ENCODE measurements at places on chromosomes 12 and 14.

- no peak for DNase-seq
Observed at GRCh38 chr12:109053382-109054123, 1.2 kb downstream of the USP30 start.

- DNase-seq = no peak
Observed at GRCh38 chr14:68409387-68409786, 383.5 kb downstream of the ZFP36L1 start.

DNA sequence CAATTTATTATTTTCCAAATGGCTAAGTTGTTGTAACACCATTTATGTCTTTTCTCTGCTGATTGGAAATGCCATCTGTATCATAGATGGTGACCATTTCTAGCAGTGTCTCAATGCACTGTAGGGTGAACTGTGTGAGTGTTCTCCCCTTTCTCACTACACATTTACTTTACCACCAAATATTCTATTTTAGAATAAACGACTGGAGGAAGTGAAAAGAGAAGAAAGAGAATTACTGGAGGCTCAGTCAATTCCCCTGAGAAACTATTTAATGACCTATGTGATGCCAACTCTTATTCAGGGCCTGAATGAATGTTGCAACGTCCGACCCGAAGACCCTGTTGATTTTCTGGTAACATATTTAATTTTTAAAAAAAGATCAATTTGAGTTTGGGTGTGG, 15.5 kb upstream of the PAPOLA start:
- DNase-seq = no peak

GRCh38 chr14:21268617-21269251, 508 bp downstream of the HNRNPC start:
- DNase-seq = peak; percentile 21

- no peak for DNase-seq
Observed at GRCh38 chr14:75162631-75163030, 13.8 kb downstream of the TMED10 start.

- no peak for DNase-seq
Observed at GRCh38 chr12:115273456-115273855, 589.5 kb upstream of the TBX3 start.

- peak; percentile 34 for DNase-seq
Observed at GRCh38 chr12:132593938-132594358, 16.4 kb downstream of the LRCOL1 start.

GRCh38 chr14:39145266-39145966, 24.7 kb downstream of the TRAPPC6B start:
- DNase-seq = no peak

DNA sequence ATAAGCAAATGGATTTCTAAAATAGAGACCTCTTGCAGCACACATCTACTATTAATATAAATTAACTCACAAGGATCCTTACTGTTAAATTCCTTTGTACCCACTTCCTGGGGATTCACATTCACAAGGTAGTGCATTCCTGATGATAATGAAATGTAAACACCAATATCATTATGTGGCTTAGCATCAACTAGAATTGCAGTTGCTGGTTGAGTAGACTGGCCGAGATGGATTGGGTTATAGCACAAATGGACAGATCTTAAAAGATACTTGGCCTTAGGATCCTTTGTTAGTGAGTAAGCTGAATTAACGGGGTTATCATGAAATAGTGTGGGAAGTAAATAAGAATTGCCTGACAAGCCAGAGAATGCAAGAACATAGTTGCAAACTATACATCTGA, 369.1 kb downstream of the AEBP2 start:
- DNase-seq = no peak

DNA sequence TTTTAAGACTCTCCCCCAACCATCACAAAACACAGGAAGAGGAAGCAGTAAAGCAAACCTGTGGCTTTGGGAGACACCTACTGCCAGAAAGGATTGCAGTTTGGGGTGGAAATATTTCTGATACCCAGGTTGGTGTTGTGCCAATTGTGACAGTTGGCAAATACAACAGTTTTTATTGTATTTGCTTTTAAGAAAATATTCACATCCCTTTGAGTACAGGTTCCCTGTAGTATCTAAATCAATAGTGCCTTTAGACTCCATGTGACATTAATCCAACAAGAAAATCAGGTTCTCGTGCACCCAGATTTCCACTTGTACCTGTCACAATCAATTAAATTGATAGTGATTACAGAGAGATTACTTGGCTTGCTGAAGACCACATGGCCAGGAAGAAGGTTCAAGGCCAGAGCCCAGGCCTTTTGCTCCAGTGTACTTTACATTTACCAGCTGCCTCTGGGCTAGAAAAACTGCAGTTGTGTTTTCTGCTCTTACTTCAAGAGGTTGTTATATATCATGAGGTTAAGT, 361.2 kb downstream of the ATP23 start:
- DNase-seq = no peak

GRCh38 chr14:105294142-105294597, 6.6 kb downstream of the BRF1 start:
- peak; percentile 83 for DNase-seq

DNA sequence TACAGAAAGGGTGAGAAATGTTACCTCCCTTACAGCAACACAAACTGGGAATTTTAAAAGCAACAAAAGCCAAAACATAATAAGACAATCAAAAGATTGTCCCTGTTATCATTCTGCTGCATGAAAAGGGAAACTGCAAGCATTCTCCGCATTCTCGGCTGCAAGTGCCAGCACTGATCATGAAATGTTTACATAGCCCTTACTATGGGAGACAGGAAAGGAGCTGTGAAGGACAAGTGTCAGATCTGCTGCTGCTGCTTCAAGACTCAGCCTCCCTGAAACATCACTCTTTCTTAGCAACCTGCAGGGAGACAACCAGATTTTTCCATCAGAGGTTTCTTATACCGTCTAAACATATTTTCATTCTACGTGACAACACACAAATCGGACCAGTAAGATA, 20.1 kb downstream of the DENND5B start:
- DNase-seq = no peak

- DNase-seq = no peak
Observed at GRCh38 chr12:104510145-104510872, 53.6 kb downstream of the CHST11 start.

- peak; percentile 57 for DNase-seq
Observed at GRCh38 chr12:119902084-119902509, 25.0 kb upstream of the CIT start.

DNA sequence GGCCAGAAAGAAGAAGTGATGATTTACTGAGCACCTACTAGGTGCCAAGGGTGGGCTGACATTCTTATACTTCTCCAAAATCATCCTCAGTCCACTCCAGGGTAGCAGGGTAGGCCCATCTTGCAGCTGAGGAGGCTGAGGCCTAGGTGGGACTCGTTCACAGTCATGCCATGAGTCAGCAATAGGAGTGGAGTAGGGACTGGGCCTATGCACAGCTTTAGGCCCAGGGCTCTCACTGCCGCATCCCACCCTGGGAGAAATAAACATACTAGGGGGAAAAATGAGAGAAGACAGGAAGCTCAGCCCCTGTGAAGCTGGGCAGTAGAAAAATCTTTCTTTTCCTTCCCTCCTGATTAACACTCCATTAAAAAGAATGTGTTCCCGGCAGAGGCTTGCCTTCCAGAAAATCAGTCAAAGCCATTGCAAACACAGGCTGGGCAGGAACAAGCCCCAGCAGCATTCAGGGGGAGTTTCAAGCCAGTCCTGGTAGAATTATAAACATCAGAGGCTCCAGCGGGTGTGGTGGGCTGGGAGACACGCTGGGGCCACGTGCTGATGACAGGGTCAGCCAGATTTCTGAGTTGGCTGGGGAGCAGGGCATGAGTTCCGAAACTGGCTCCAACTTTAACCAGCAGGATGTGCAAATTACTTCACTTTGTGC, 1.8 kb downstream of the HSPB8 start:
- DNase-seq = no peak

GRCh38 chr12:47741340-47741703, 16.0 kb upstream of the ENDOU start:
- DNase-seq = peak; percentile 70

GRCh38 chr12:104457746-104458693, 1.3 kb downstream of the CHST11 start:
- DNase-seq = peak; percentile 48

DNA sequence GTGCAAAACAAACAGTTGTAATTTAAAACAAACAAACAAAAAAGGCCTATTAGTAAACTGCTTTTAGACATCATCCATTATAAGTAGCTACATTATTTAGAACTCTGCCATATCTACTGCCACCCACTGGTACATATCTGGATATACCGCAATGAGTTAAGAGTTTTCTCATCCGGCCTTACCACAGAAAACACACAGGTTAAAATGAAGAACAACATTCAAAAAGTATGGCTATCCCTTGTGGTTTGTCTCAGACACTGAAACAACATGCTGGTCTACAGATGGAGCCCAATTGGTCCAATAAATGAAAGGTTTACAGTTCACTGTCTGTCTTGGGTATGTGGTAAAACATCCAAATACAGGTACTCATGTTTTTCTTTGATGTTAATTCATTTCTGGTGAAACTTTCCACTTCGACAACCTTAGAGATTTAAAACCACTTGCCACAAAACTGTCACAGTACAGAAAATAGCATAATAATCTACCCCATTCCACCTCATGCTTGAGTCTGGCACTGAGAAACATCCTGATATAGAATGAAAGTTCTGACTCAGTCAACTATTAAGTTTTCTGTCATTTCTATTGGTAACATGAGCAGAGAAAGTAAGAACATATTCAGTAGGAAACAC, 354.3 kb downstream of the CEP128 start:
- no peak for DNase-seq

GRCh38 chr14:72513965-72514659, 379.8 kb downstream of the DPF3 start:
- no peak for DNase-seq

DNA sequence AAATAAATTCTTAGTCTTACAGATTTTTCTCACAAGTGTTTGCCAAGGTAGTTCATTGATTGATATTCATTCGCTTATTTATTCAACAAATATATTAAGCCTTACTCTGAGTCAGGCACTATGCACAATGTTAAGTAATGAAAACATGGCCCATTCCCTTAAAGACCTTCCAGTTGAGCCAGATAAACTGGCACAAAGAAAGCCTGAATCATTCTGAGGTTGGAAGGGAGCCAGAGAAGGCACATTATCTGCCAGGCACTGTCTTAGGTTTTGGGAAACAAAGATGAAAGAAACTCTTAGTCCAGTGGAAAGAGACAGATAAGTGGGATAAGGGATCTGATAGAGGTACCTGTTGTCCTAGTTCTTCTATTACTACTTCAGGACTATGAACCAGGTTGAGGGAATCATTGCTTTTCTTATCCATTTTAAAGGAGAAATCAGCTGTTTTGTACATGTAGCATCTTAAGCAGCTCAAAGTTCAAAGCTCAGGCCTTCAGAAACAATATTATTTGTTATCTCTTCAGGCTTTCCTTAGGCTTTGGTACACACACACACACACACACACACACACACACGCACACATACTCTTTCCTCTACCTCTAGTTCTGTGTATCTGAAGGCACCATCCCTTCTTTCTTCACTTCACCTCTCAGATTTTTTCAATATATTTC, 27.0 kb downstream of the PDE6H start:
- DNase-seq = no peak

- DNase-seq = no peak
Observed at GRCh38 chr12:48691826-48692487, 9.9 kb upstream of the KANSL2 start.

DNA sequence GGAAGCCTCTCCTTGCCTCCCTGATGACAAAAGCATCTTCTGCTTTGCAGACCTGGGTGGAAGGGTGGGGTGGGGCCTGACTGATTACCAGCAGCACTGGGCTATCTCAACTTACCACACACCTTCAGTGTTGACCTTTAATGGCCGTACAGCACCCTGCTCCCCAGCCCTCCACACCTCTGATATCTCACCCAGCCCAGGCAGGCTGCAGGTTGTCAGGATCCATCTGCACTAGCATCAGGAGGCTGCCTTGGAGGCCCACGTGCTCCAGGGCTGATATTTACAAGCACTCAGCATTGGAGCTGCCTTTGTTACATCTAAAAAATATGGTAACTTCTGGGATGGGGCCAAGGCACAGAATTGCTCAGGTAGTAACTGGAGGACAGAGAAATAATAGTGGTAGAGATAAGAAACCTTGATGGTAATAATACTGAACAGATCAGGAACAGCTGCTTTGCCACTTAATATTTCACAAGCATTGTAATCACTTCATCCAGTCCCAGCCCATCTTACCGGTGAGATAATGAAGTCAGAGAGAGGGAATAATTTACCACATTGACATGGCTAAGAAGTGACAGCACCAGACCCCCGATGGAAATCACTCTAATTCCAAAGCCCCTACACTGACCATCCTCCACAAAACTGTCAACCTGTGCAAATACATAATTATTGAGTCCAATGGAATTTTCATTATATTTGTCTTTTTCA, 125.2 kb upstream of the RFLNA start:
- DNase-seq = no peak

DNA sequence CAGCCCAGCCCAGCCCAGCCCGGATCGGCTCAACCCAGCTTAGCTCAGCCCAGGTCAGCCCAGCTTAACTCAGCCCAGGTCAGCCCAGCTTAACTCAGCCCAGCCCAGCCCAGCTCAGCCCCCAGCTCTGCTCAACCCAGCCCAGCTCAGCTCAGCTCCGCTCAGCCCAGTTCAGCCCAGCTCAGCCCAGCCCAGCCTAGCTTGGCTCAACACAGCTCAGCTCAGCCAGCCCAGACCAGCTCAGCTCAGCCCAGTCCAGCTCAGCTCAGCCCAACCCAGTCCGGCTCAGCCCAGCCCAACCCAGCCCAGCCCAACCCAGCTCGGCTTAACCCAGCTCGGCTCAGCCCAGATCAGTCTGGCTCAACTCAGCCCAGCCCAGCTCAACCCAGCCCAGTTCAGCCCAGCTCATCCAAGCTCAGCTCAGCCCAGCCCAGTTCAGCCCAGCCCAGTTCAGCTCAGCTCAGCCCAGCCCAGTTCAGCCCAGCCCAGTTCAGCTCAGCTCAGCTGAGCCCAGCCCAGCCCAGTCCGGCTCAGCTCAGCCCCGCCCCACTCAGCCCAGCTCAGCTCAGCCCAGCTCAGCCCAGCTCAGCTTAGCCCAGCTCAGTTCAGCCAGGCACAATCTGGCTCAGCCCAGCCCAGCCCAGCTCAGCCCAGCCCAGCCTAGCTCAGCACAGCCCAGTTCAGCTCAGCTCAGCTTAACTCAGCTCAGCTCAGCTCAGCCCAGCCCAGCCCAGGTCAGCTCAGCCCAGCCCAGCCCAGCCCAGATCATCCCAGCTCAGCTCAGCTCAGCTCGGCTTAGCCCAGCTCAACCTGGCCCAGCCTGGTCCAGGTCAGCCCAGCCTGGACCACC, 331.7 kb downstream of the TMEM121 start:
- peak; percentile 51 for DNase-seq

GRCh38 chr12:105481392-105482300, 151.2 kb downstream of the C12orf75 start:
- DNase-seq = no peak
